ENCODE measurements at places on chromosomes 1 and 21. TPM values are rescaled to one million over a fixed set of nuclear protein-coding genes. Genes with fewer than 3 reads are reported as not detected.

DNA sequence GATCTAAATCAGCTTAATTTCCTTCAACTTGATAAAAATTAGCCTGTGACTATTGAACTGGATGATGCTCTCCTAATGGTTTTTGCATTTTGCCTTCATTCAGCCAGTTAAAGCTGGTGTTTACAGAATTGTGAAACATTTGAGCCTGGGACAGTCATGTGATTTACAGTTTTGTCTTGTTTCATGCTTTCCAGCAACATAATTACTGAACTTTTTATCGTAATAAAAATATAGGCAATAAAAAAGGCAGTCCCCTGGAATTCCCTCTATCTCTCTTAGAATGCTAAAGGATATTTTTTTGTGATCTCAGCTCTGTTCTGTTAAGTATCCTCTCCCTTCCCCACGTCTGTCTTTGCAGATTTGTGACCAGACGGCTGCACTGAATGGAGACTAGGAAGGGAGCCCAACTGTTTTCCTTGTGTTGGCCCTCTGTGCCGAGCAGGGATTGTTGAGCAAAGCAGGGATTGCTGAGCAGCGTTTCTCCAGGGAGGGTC, 70.3 kb upstream of the RGL1 start:
- peak; percentile 86 for DNase-seq

DNA sequence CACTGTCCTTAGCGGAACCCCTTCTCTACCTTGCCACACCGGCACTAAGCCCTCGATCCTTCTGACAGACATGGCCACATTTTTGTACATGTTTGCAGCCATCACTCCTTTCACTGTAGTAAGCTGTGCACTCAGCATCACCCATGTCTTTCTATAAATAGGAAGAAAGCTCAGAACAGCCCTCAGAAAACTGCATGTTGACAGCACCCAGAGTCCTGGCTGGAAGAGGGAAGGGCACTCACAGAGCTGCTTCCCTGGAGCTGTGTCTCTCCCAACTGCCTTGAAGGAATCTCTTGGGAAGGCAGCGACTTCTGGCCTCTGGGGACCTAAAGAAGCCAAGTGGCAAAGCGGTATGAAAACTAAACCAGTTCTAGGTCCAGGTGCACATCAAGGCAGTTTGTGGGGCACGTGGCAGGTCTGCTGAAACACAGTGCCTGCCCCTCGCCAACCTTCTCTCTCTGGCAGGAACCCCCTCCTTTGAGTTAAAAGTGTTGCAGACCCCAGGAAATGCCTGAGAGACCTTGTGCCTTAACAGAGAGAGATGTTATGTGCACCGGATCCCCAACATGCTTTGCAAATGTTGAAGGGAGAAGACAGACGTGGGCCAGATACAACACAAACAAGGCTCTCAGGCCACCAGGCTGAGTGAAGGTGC, 41.9 kb upstream of the H6PD start:
- no peak for DNase-seq

LIN28A gene
- polyA plus RNA-seq: not detected

CRP gene
- not detected for polyA plus RNA-seq

DCST1 gene
- 0.17 TPM for polyA plus RNA-seq

DNA sequence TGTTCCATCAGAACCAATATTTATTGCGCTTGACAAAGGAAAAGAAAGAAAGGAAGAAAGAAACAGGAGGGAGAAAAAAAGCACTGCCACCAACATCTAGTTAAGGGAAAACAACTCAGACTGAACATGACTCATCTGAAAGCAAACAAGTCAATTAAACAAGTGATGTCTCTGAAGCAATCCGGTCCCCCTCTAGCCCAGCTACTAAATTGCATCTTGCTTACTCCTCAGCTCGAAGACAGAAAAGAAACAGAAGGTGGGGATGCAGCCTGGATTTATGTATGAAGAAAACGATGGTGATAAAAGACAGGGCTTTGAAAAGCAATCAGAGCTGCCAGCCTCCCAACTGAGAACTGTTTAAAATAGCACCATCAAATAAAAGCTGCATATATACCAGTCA, 188.2 kb downstream of the OMA1 start:
- DNase-seq: no peak

- DNase-seq: no peak
These were observed 737.2 kb upstream of the CHRM3 start for GRCh38 chr1:238649200-238649599.

DNA sequence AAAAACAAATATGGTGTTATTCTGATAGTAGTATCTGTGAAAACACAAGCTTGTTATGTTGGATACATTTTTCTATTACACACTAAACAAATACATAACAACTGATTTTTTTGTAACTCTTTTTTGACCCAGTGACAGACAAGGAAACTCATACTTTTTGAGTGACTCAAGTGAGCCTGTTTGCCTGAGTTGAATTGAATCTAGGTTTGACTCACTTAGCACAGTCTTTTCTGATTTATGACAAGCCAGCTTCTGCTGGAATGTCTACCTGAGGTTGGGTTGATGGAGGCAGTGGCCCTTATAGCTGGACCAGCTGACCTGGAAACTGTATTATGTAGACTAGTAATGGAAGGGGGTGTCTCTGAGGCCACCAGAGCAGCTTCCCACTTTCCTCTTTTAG, 4.2 kb upstream of the CLCA4 start:
- DNase-seq: no peak

LCE3D gene
- polyA plus RNA-seq: not detected

GJA9 gene
- not detected for polyA plus RNA-seq

GRCh38 chr1:51253691-51254090, 17.6 kb downstream of the RNF11 start:
- DNase-seq: no peak

- DNase-seq: no peak
These were observed 3.2 kb downstream of the INKA2 start for GRCh38 chr1:111735858-111736544.

DNA sequence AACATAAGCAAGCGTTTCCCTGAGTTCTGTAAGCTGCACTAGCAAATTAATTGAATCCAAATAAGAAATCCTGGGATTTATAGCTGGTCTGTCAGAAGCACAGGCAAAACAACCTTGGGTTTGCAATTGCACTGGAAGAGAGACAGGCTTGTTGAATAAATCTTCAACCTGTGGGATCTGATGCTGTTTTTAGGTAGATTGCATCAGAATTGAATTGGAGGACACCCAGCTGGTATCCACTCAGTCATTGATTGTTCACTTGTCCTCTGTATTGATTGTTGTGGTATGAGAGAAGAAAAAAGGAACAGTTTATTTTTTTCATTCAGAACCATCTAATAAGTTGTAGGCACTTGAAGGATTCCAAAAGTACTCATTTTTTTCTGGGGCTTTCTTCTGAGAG, 497.4 kb downstream of the SIPA1L2 start:
- no peak for DNase-seq

ETV3L gene
- polyA plus RNA-seq: 0.12 TPM

LRRC7 gene
- polyA plus RNA-seq: 16.9 TPM

DNA sequence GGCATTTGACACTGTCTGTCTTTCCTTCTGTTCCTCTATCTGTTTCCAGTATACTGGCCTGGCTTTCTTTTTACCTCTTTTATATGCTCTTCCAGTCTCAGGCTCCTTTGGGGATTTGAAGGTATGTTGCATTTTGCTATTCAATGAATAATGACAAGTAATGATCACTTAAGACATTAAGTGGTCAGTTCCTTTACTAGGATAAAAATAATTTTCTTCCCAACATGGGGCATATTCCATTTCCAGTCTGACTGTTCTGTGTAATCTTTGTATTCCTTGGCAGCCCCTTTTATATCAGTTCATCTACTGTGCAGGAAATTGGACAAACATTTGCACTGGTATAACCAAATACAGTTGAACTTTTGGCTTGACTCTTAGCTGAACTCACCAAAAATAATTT, 15.6 kb downstream of the METTL18 start:
- DNase-seq: no peak

DNA sequence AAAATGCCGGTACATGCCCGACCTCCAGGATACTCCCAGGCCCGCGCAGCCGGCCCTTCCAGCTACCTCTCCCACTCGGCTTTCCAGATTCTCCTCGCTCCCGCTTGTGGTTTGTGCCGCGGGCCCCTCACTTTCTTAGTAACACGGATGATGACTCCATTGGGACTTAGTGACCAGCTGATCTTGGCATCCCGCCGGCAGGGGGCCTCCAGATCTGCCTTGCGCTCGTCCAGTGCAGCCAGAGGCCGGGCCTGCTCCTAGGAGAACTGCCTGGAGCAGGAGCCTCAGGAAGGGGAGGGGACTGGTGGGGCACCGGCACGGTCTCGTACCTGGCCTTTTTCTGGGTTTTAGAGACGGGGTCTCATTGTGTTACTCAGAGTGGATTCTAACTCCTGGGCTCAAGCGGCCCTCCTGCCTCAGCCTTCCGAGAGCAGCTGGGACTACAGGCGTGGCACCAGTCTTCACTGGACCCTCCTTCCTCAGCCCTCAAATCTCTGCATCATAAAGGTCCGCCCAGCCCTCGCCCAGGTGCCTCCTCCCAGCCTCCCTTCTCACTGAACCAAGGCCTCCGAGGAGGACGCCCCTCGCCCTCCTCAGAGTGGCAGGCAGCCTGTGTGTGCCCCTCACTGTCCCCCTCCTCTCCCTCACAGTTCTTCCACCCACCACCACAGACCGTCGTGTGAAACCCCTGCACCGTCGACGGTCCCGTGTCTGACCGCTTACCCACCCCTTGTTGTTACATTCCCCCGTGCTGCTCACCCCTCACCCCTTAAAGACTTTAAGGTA, 78.6 kb downstream of the SLC25A24 start:
- DNase-seq: peak; percentile 15

DNA sequence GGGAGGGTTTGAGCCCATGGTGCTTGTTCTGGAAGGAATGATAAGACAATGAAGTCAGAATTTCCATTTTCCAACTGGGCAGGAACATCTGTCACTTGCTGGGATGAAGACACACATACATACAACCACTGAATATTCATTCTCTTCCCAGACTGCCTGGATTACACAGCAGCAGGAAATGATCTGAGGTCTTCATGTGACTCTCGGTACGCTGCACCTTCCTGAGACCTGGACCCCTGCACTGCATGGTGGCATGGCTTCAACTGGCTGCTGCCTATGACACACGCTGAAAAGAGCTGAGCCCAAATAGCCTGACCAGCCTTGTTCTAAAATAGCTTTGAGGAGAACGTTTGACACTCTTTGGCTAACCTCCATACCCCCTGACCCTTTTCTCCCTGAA, 150.6 kb downstream of the GABPA start:
- no peak for DNase-seq

- no peak for DNase-seq
These were observed 110.7 kb downstream of the VPS13D start for GRCh38 chr1:12340544-12340930.

GRCh38 chr1:241061062-241061461, 295.9 kb downstream of the RGS7 start:
- no peak for DNase-seq

DNA sequence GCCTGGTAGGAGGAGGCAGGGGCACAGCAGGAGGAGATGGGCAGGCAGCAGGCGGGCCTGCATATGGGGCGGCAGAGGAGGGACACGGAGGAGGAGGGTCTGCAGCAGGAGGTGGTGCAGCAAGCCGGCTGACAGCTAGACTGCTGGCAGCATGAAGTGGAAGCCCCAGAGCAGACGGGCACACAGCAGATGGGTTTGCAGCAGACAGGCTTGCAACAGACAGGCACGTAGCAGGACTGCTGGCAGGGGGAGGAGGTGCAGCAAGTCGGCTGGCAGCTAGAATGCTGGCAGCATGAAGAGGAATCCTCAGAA, 615 bp downstream of the KRTAP10-5 start:
- DNase-seq: no peak

GRCh38 chr1:29502911-29503840, 266.9 kb downstream of the PTPRU start:
- DNase-seq: no peak

GRCh38 chr1:154174654-154175053, 17.2 kb downstream of the TPM3 start:
- no peak for DNase-seq

All from muscle of arm (tissue), 14 donors.